ENCODE measurements at places on chromosomes 7 and 10.

- DNase-seq, result no peak
Observed at GRCh38 chr7:1844951-1845390, 174.9 kb downstream of the ELFN1 start.

DNA sequence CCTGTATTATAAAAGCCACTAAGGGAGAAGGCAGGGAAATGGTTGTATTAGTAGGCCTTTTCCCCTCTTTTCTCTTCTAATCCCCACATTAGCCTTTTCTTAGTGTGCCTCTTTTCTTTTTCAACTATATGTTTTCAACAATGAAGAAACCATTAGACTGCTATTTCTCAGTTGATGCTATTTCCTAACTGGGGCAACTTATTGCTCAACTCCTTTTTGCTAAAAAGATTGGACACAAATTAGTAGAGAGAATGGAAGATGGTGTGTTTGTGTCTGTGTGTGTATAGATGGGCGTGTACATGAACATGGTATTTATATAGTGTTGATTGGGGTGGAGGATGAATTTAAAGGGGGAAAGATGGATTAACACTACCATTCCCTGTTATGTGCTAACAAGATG lies 28.4 kb downstream of the TBC1D12 start:
- DNase-seq, result no peak

- no peak for DNase-seq
Observed at GRCh38 chr7:44521347-44522095, 19.6 kb downstream of the NPC1L1 start.

GRCh38 chr7:106108991-106109390 lies 3.1 kb downstream of the SYPL1 start:
- no peak for DNase-seq

DNA sequence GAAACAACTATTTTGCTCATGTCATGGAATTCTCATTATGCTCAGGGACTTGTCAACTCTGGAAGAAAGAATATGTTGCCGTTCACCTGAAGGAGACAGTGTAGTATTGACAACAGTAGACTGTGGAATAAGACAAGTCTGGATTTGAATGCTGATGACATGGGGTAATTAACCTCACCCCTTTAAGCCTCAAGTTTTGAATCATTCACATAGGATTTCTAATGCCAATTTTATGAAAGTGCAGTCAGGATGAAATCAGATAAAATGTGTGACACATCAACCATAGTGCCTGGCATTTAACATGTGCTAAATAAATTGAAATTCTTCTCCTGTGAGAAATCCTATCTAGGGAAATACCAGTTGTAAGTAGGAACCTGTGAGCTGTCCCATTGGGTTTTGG lies 305.8 kb downstream of the KIF20B start:
- no peak for DNase-seq

DNA sequence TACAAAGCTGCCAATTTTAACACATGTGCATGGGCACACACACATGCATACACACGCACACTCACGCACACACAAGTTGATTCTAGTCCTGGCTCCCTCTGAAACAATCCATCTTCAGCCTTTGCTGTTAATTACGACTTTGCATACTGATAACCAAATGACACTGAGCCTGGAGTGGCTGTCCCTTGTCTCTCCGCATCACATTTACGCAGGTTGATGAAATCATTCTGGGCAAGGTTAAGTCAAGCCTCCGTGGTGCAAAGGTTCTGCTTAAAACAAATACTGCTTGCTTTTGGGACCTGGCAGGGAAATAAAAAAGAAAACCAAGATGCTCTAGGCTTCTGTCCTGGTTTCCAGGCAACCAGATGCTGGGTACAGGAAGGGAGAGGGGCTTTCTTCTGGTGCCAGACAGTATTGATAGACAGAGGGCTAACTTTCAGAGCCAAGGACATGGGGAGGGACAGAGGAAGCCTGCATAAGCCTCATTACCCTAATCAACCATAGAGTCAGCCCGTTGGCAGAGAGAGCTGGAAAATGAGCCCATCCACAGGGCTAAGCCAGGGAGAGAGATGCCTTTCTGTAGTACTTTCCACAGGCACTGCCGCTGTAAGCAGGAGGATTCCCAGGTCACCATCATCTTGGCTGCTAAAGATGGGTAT lies 233.0 kb downstream of the WDR11 start:
- DNase-seq, result no peak

DNA sequence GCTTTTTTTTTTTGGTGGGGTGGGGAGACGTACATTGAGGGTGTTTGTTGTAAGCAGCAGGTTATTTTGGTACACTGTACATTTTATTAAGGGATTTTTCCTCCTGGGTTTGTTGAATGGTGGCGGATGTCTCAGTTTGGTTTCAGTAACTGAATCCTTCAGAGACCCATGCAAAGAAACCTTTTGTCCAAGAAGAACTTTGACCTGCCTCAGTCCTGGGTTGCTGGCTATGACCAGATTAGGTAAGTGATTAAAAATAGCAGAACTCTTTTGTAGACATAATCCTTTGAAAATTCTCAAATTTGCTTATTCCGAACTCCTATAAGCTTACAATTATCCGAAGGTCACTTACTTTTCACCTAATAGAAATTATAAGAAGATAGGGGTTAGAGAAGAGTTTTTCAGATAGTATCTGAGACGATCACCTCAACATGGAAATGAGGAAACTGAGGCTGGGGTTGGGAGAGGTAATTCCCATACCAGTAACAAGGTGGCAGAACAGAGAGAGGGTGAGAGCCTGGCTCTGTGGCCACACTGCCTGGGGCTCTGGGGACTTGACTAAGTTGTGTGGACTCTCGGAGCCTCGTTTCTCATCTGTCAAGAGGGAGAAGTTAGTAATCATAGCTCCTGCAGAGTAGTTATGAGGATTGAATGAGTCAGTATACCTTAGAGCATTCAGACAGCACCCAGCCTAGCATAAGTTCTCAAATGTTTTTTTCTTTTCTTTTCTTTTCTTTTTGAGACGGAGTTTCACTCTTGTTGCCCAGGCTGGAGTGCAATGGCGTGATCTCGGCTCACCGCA lies 87.4 kb downstream of the CCNY start:
- no peak for DNase-seq

- peak; percentile 17 for DNase-seq
Observed at GRCh38 chr10:117830787-117831212, 215.9 kb downstream of the RAB11FIP2 start.

DNA sequence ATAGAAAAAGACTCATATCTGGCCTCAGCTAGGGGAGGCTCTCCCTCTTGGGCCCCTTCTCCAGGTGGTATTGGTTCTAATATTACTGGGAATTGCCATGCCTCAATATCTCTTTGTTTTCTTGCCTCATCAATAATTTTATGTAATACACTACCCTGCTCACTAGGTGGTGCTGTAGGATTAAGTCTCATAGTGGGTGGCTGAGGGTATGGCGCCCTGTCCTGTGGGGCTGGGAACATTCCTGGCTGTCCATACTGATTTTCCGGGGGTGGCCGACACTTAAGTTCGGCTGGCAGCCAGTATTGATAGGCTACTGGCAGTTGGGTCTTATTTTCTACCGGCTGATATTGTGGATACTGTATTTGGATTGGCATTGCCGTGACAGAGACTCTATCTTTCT lies 9.0 kb upstream of the TAS2R3 start:
- no peak for DNase-seq

DNA sequence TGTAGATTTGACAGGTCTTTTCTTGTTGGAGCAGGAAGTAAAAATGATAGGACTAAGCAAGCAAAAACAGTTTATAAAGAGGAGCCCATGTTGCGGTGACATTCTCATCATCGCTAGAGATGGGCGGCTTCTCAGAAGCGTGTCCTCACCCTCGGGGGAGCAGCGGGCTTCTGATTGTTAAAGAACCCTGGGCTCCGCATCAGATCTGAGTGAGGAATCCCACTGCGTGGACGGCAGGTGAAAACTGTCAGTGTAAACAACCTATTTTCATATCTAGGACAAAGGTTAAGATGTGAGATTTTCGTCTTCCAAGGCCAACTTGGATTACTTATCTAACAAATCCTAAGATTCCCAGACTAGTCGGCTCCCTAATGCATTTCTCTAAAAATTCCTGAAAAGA lies 177.6 kb downstream of the ADARB2 start:
- no peak for DNase-seq

DNA sequence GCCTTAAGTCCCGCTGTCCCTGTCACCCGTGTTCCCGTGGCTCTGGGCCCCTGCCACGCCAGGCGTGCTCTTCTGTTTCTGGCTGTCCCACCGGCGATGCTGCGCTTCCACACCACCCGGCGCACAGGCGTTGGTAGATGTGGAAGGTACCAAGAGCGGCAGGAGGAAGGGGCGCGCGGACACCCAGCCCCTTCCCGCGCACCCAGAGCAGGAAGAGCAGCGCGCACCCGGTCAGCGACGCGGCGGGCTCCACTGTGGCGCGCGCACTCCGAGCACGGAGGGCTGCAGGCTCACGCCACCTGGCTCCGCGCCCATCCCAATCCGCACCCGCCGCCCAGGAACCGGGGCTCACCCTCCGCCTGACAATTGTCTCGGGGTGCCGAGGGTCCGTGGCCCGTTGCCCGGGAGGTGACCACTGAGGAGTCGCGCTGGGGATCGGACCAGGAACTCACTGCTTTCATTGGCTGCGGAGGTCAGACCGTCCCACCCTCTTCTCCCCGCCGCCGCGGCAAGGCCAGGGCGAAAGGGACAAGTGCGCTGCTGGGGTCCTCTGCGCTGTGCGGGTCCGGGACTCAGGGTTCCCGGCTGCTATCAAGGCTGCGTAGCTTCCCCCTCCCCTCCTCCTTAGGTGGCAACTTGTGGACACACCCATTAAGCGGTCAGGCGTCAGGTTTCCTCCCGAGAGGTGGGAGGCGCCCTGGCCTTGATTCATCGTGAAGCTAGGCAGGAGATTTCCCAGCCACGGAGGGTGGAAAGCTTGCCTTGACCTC lies 121.6 kb upstream of the ZNF92 start:
- peak; percentile 16 for DNase-seq

GRCh38 chr10:96236090-96236478 lies 35.3 kb downstream of the BLNK start:
- no peak for DNase-seq

GRCh38 chr10:80530251-80530650 lies 7.5 kb upstream of the SH2D4B start:
- DNase-seq, result peak; percentile 44

DNA sequence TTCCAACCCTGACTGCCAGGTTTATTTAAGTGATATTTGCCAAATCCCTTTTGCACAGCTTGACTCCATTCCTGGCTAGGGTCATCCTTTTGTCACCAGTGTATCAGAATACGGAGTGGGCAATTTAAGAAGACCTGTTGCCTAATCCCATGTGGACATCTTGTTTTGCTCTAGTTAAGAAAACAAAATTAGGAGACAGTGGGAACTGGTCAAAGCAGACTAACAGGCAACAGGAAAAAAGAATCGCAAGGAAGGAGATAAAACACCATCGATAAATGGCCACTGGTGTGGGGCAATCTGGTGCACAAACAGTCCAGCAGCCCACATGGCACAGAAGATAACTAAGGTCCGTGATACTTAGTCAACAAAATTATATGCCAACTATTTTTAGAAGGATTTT lies 21.4 kb downstream of the KDM7A start:
- no peak for DNase-seq

DNA sequence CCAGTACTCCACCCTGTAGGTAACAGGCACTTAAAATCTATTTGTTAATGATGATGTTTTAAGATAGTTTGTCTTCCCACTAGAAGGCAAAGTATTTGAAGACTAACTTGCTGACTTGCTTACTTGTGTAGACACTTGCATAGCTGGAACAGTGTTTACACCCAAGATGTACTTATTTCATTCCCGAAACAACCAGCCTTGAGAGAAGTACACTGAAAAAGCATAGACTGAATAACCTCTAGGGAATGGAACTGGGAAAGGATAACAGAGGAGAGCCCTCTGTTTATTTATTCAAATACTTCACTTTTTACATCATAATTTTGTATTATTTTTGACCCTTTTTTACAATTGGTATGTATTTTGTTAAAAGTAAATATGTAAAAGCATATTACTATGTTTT lies 33.1 kb upstream of the TMEM26 start:
- no peak for DNase-seq

DNA sequence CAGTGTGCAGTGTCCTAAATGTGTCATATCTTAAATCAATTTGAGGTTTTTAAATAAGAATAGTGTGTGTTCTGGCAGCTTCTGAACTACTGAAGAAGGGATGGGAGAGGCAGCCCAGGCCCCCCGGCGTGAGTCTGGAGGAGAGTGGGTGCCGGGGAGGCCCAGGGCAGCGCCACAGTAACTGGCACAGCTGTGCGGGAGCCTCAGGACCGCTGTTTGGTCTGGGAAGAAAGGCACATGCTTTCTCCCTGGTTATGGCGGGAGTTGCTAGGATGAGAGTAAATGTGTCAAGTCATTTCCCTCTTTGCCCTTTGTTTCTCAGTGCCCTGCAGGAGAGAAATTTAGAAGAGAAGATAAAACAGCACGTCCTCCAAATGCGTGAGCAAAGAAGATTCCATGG lies 31.9 kb upstream of the PWWP2B start:
- no peak for DNase-seq
